T47D (cell line): ENCODE measurements at places on chromosomes 1 and 21.

- no peak for DNase-seq
Measured at GRCh38 chr1:147080006-147080661, 92.1 kb downstream of the PRKAB2 start.

DNA sequence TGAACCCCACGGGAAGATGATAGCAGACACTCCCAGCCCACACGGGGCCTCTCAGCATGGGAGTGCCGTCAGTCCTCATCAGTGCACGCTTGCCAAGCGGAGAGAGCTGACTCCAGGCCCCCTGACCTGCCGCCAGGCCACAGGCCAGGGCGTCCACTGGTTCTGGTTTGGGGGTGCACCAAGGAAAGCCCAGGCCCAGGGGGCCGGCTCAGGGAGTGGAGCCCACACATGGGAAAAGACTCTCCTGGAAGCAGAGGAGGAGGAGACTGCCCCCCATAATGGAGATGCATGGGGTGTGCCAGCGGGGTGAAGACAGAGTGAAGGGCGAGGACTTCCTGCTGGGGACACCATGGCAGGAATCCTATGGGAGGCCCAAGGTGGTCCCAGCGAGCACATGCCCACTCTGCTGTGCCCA lies 6.4 kb downstream of the TRIM11 start:
- no peak for DNase-seq

GRCh38 chr1:236489710-236490377 lies 33.9 kb upstream of the LGALS8 start:
- peak; percentile 63 for DNase-seq

GRCh38 chr1:88341447-88341846 lies 342.6 kb upstream of the PKN2 start:
- DNase-seq, result no peak

DNA sequence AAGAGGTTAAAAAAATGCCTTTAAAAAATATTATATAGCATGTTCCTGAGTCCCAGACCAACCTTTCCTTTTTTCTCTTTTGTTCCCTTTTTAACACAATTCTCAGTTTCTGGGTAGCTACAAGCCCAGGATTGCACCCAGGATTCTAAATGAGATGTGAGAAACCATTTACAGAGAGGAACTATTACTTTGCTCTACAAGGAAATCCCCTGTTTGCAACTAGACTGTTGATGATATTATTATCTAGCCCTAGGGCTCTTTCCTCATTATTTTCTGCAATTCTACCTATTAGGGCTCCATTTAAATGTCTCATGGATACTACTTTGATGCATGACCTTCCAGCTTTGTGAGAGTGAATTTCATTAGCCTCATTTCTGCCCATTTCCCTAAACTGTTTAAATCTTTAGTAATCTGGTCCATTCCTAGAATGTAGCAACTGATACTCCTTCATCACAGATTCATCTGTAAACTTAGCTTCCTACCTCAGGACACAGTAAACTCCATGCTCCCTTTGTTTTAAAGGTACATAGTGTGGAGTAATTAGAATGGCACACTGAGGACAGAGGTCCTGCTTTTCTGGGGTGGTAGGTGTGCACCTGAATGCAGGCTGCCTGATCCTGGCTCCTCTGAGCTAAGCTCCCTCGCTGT lies 7.1 kb upstream of the KIF14 start:
- DNase-seq, result no peak

GRCh38 chr1:175530183-175530582 lies 213.2 kb downstream of the TNR start:
- DNase-seq, result no peak

DNA sequence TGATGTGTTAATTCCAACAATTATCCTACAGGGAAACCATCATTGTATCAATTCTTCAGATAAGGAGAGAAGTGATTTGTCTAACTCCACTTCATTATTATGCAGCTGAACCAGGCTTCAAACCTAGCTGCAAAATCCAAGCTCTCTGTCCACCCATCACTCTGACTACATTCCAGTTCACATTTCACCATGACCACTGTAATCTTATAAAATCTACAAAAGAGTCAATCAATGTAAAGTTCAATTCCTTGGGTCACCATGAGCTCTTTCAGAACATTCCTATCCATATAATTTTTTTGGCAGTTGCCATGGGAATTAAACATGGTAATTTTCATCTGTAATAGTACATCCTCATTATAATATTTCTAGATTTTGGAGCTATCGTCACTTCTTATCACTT lies 100.9 kb downstream of the PLPPR5 start:
- DNase-seq, result no peak

DNA sequence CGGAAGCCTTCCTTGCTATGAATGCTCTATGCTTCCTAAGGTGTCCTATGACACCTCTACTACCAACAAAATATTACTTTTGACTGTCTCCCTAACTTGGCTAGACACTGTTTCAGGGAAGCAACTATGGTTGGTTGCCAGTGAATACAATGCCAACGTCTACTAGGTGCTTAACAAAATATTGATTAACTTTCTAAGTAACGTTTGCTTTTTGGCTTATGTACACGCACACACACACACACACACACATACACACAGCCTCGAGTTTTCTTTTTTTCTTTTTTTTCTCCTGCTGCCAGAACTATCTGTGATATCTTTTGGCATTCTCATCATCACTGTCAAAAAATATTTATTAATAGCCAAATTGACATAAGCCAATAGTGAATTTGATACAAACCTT lies 864.0 kb downstream of the PLA2G4A start:
- no peak for DNase-seq

DNA sequence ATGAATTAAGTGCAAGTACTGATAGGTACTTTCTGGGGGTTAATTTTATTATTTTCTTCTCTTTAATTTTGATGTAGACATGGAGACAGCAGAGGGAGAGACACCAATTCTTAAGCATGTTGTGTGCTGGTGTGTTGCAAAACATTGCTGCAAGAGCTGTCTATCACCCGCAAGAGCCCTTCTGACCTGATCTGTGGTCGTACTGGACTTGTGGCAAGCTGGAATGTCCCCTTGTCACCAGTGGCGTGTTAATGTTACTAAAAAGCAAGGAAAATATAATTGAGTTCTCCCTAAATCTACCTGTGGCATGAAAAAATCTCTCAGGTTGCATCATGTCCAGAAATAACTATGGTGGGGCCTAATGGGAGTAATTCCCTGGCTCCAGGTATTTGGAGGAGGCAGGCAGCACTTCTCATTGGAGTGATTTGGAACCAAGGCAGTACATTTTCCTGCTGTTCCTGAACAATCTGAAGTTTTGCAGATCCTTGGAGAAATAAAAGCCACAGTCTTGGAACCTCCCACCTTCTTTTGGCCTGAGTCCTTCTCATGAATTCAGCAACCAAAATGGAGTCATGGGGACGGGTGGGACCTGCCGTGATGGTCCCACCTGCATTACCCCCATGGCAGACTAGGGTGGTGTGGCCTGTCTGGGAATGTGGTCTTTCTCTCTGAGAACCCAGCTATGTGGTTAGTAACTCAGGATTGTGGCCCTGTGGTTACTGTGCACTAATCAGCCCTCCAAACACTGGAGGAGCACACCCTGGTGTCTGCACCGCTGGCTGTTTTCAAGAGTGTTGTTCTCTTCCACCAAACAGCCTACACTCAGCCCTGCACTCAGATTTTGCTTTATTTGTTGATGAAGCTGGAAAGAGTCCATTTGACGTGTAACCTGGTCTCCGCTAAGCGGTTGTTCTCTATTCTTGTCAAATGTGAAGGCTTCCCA lies 57.4 kb downstream of the GALNT2 start:
- no peak for DNase-seq

- DNase-seq, result no peak
Measured at GRCh38 chr1:157992833-157993146, 655 bp upstream of the KIRREL1 start.

GRCh38 chr1:38420666-38421065 lies 374.1 kb upstream of the POU3F1 start:
- DNase-seq, result no peak

GRCh38 chr1:162004441-162004950 lies 19.2 kb downstream of the OLFML2B start:
- no peak for DNase-seq

- no peak for DNase-seq
Measured at GRCh38 chr21:25632296-25632695, 6.8 kb upstream of the JAM2 start.

GRCh38 chr1:172582889-172583288 lies 49.9 kb downstream of the SUCO start:
- DNase-seq, result no peak

DNA sequence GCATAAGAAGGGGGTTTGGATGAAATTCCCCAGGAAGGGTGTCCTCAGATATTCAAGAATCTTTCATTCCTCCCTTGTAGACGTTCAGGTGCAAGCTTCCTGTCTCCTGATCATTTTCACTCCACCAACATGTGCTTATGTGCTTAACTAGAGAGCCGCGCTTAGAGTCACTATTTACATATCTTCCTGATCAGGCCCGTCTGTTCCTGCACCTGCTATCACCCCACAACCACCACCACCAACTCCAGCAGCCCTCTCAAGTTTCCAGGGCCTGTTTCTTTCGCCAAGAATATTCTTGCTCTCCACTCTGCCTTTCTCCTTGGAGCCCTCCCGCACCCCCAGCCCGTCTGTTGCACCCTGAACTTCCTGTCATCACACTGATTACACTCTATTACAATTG lies 113.4 kb downstream of the SPSB1 start:
- DNase-seq, result no peak

GRCh38 chr1:166040202-166040997 lies 126.4 kb downstream of the FAM78B start:
- no peak for DNase-seq

DNA sequence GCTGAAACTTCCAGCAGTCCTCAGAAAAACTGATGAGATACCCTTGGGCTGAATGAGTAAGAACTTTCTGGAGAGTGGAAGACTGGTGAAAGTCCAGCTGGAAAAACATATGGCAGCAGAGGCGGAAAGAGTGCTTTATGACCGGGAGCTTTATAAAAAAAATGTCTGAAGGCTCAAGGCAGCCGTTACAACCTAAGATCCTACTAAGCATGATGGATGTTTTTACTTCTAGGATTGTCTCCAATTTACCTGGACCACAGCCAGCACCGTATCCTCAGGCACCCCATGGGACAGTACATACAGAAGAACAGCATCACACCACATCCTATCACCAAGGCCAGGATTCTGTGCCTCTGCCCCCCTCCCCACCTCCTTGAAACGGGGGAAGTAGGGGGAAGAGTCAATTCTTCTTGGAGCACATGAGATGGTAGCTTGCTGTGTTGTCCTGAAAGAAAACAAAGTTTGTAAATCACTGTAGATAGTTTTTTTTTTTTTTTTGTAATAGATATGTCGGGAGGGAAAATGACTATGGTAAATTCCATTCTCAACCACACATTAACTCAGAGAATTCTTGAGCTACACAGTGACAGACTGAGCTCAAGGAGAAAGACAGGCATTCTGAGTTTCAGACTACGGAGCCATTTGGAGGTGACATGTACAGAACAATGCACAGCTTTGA lies 11.8 kb upstream of the IRF2BP2 start:
- DNase-seq, result no peak

GRCh38 chr1:39943471-39944290 lies 11.3 kb upstream of the MFSD2A start:
- no peak for DNase-seq

DNA sequence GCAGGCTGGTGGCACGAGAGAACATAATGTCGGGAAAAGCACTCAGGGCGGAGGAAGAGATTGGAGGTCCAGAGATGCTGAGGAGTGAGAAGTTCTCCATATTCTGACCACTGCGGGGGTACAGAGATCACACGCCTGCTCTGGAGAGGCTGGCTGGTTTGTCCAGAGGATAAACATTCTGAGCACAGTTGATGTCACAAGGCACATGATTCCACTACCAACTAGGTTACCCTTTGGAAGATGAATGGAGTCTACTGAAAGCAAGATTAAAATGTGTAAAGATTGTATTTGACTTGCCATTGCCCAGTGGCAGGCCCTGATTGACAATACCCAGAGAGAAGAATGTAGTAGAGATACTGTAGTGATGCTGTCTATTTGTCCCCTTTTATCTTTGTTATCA lies at the start of gene SPATA46:
Gene SPATA46, minus strand, starts transcription at position 164 of the 400 bp plus-strand sequence. Its CDS starts 64 bp downstream, at position 100.
- DNase-seq, result no peak

GRCh38 chr1:66393586-66394287 lies 140.2 kb upstream of the SGIP1 start:
- DNase-seq, result no peak

DNA sequence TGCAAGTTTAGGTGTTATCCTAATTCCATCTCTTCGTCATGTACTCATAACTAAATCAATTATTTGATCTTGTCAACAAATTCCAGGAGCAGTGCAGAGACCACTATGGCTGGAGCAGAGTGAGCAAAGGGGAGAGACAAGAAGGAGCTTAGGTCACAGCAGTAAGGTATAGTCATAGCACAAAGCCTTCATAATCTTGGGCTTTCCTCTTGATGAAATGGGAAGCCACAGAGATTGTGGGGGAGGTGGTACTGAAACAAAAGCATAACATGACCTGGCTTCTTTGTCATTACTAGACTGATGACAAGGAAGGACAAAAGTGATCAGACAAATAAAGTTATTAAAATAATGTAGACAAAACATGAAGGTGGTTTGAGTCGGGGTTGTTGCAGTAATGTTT lies 60.1 kb upstream of the PTGS2 start:
- no peak for DNase-seq

GRCh38 chr1:205062895-205063294 lies 19.9 kb downstream of the CNTN2 start:
- DNase-seq, result no peak

DNA sequence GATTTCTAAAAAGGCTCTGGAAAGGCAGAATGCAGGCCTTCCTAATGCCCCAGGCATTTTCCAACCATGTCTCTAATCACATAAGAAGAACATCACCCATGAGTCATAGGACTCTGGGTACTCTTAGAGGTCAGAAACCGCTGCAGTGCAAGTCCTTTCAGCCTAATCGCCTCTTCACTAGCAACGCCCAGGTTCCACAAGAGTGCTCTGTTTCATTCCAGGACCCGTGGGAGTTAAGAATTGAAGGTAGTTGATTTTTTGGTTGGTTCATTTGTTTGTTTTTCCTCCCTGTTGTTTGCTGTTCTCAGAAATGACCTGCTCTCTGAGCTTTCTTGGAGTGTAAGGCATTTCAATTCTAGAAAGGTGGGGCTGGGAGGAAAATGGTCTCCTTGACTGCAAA lies 123.2 kb downstream of the NR5A2 start:
- DNase-seq, result peak; percentile 82

DNA sequence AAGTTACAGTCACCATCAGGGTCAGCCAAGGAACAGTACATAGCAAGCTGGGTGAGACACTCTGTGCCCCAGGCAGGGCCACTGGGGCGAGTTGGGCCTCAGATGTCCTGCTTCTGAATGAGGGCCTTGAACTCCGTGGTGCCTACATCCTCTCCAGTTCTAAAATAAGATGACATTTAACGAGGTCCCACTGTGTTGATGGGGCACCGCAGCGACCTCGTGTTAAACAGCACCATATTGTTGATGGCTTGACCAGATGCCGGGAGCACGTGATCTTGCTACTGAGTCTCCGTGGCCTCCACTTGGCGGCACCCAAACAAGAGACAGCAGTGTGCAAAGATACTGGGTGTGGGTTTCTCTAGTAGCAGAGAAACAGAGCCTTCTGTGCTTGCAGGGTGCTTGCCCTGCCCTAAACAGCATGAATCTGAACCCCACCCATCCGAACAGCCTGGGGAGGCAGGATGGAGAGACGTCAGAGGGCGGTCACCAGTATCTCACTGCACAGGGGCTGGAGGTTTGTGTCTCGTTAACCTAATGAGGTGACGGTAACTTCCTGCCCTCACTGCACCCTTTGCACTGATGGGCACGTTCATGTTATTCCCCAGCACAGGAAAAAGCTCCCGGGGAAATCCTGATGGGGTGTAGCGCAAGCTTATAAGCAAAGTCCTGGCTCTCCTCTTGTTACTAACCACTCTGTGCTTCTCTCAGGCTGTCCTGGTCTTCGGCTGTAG lies 324.4 kb downstream of the AJAP1 start:
- no peak for DNase-seq
